ENCODE measurements at places on chromosomes 16 and 17. TPM values are rescaled to one million over a fixed set of nuclear protein-coding genes. Genes with fewer than 3 reads are reported as not detected.

SYCE1L gene
- 7.3 TPM for total RNA-seq

PDE6G gene
- total RNA-seq: 2.4 TPM

KRT31 gene
- total RNA-seq: not detected

TEFM gene
- 29.4 TPM for total RNA-seq

NPIPB8 gene
- total RNA-seq: not detected

TRIM72 gene
- total RNA-seq: 0.01 TPM

RAB26 gene
- total RNA-seq: 4.4 TPM

COX6A2 gene
- total RNA-seq: not detected

SPAG5 gene
- 69.3 TPM for total RNA-seq

PRRT2 gene
- 0.32 TPM for total RNA-seq

FADS6 gene
- total RNA-seq: not detected

EFCAB13 gene
- 2.2 TPM for total RNA-seq

SDK2 gene
- total RNA-seq: 1.7 TPM

APPBP2 gene
- 16.5 TPM for total RNA-seq

CCL17 gene
- total RNA-seq: not detected

Measured in A549 treated with AZD2906 at 1 μM for 4 hours (cell line).